T-cell (primary cell): ENCODE measurements at places on chromosomes 2 and 18.

DNA sequence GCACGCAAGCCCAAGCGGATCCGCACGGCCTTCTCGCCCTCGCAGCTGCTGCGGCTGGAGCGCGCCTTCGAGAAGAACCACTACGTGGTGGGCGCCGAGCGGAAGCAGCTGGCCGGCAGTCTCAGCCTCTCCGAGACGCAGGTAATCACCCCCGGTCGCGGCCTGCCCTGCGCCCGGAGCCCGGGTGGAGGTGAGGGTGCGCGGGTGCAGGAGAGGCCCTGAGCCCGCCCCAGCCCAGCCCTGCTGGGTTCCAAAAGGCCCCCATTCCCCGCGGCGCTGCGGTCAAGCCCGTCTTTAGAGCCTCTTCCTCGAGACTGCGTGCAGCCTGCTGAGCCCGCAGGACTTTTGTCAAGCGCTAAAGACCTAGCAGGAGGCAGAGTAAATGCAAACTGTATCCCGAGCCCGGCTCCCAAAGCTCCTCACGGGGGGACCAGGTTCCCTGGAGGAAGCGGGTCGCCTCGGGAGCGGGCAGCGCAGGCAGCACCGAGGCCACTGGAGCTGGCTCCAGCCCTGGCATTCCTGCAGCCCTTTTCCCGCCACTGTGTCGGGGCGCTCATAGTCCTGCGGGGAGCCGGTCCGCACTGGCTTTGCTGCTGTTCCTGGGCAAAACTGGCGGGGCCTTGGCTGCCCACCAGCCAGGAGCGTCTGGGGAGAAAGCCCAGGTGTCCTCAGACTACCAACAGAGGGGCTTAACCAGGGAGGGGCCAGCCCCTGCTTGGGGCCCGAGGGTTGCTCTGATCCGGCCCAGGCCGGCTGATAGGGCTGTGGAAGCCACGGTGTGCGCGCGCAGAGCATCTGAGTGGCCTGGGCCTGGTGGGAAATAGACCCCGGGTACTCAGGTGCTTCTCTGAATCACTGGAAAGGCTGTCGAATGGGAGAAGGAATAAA, 7.3 kb downstream of the EMX1 start:
- DNase-seq, result no peak

- DNase-seq, result no peak
These were observed 324.5 kb upstream of the UBE2E3 start for GRCh38 chr2:180655842-180656454.

DNA sequence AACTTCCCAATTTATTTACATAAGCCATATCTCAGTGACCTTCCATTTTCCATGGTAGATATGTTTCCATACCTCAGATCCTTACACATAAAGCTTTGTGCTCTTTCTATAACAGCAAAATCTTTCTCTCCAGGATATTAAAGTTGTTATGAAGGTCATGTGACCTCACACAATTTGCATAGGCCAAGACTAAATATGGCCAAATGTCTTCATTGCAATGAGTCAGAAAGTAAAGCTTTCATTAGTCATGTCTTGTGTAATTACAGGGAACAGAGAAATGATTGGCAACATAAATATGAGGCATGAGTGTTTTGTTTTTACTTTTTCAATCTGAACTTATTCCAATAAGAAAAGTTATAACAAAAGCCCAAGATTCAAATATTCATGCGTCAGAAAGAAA, 243.5 kb downstream of the ASXL3 start:
- DNase-seq, result no peak

GRCh38 chr2:222653280-222653679, 2.6 kb downstream of the FARSB start:
- no peak for DNase-seq

GRCh38 chr2:177072090-177072489, 140.5 kb upstream of the HNRNPA3 start:
- no peak for DNase-seq

GRCh38 chr18:10128921-10129501, 215.2 kb downstream of the VAPA start:
- DNase-seq, result no peak

DNA sequence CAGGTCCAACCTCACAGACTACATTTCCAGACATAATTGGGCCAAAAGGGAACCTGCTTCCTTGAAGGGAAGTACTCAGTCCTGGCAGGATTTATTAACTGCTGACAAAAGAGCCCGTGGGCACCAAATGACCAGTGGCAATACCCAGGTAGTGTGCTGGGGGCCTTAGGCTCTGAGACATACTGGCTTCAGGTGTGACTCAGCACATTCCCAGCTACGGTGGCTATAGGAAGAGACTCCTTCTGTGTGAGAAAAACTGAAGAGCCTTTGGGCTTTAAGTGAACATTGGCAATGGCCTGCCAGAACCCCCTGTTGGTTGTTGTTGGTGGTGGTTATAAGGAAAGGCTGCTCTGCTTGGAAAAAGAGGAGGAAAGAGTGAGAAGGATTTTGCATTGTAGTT, 401.8 kb downstream of the KCNJ3 start:
- DNase-seq, result no peak

DNA sequence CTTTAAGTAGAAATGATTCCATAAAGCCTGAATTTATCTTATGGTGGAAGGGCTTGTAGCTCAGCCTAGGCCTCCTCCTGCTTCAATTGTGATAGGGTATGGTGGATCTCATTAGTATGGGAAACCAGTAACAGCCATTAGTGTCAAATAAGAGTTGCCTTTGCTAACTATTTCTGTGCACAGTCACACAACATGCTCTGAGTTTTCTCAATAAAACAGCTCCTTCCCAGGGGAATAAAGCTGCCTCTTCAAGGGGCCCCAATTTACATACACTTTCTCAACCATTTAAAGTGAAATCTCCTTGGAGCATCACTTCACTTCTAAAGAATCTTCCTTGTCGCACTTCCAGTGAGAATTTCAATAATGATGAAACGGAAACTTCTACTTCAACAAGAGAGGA, 53.4 kb downstream of the KLF7 start:
- no peak for DNase-seq

- DNase-seq, result no peak
These were observed 3.6 kb downstream of the LDLRAD4 start for GRCh38 chr18:13221869-13222855.

DNA sequence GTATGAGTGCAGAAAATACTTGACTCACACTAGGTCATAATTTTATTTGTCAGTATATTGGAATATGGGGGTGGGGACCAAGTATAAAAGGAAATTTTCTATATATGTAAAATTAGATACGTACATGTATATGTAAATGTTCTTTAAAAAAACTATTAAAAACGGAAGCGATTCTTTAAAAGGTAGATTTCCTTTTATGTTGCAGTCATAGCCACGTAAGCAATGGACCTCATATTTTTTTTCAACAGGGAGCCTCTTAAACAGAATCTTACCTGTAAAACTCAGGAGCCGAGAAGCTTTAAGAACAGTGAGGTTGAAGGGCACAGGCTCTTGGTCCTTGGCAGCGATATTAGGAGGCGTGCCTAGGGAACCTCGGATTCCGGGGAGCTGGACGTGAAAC, 3.3 kb downstream of the RHBDD1 start:
- no peak for DNase-seq

- no peak for DNase-seq
These were observed 312.4 kb downstream of the PLCL1 start for GRCh38 chr2:198116756-198117155.

DNA sequence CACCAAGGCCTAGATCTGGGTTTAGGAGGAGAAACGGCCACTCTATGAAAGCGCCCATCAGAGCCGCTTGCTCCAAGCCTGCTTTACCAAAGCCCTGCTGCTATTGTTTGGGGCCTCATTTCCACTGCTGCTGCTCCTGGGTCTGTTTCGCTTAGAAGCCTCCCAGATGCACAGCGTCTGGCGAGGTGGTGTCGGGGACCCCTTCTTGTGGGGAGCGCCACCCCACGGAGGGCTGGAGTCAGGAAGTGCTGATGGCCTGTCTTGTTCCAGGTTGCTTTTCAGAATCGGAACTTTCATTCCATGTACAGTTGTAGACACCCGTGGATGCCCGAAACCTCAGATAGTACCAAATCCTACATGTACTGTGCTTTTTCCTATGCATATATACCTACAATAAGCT, 204.9 kb upstream of the TWIST2 start:
- no peak for DNase-seq

- no peak for DNase-seq
These were observed 391.0 kb downstream of the THSD7B start for GRCh38 chr2:137156221-137156844.

- DNase-seq, result no peak
These were observed 4.9 kb upstream of the DNAH7 start for GRCh38 chr2:196073521-196073920.

GRCh38 chr18:44170208-44170880, 510.3 kb upstream of the SETBP1 start:
- DNase-seq, result no peak

DNA sequence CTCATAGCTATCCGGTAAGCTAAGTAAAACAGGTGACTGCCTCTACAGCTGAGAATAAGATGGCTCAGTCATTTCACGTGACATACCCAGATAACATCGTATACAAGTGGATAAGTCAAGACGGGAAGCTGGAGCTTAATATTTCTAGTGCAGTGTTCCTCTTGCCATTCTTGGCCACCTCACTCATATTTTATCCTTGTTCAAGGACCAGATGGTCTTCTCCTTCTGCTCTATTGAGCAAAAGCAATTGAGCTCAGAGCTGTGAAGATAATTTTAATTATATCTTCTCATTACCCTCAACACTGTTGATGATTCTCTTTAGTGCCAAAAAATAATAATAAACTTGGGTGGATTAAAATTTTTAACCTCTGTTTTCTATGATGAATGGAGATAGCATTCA, 201.1 kb downstream of the DCC start:
- DNase-seq, result no peak

GRCh38 chr2:200587007-200587616, 1.3 kb downstream of the AOX1 start:
- no peak for DNase-seq

GRCh38 chr18:32961538-32961937, 188.7 kb upstream of the KLHL14 start:
- no peak for DNase-seq

GRCh38 chr18:58525517-58525916, 103.4 kb downstream of the ALPK2 start:
- no peak for DNase-seq

DNA sequence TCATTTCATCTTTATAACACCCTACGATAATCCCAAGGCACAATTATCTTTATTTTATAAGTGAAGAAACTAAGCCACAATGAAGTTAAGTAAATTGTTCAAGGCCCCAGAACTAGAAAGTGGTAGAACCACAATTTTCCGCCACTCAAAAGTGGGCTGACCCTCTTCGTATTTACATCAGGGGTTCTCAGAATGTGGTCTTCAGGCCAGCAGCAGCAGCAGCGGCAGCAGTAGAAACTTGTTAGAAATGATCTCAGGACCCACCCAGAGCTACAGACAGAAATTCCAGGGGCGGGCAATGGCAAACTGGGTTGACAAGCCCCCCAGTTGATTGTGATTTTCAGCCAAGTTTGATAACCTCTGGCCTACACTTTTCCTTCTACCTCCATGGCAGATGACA, 62.8 kb downstream of the LBH start:
- no peak for DNase-seq

- no peak for DNase-seq
These were observed 1500.6 kb upstream of the TMEFF2 start for GRCh38 chr2:193695367-193695766.

GRCh38 chr2:5330961-5331360, 361.2 kb upstream of the SOX11 start:
- DNase-seq, result no peak

DNA sequence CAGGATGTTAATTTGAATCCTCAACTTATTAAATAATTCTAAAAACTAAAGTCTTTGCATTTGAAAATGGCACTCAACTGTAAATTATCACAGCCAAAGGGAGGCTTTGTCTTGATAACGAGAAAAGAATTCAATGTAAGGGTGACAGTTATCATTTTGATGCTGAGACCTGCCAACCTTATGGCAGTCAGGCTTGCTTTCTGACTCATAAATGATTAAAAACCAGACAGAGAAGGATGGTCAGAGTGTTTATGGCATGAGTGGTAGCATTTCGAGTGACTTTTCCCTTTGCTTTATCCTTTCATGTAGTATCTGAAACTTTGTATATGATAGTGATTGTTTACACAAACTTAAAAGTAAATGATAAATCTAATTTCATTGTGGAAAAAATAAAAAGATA, 53.9 kb upstream of the EPC2 start:
- no peak for DNase-seq

- DNase-seq, result no peak
These were observed 26.6 kb upstream of the NAPG start for GRCh38 chr18:10499230-10499629.

GRCh38 chr2:104841744-104842143, 12.2 kb upstream of the POU3F3 start:
- DNase-seq, result no peak

- DNase-seq, result no peak
These were observed 488.3 kb downstream of the CCDC85A start for GRCh38 chr2:56671973-56672569.

- DNase-seq, result no peak
These were observed 850 bp downstream of the DNAJB2 start for GRCh38 chr2:219279916-219280516.

- DNase-seq, result no peak
These were observed 36.2 kb upstream of the C2orf74 start for GRCh38 chr2:61125798-61126197.

DNA sequence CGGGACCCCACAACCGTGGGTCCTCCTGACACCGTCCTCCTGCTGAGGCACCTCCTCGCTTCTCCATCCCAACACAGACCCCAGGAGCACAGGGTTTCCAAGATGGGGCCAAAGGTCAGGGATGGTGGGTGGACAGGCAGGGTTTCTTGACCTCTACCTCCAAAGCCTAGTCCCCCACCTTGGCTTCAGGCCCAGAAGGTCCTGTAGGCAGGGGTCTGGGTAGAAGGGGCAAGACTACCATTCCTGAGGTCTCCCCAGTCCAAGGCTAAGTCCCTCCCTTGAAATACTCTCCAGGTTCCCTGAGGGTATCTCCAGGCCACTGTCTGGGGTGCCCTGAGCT, 7.1 kb downstream of the CYP26B1 start:
- DNase-seq, result no peak

- DNase-seq, result no peak
These were observed 285.1 kb upstream of the SLC14A2 start for GRCh38 chr18:45330170-45330594.
